ENCODE measurements at places on chromosomes 13 and 19.

DNA sequence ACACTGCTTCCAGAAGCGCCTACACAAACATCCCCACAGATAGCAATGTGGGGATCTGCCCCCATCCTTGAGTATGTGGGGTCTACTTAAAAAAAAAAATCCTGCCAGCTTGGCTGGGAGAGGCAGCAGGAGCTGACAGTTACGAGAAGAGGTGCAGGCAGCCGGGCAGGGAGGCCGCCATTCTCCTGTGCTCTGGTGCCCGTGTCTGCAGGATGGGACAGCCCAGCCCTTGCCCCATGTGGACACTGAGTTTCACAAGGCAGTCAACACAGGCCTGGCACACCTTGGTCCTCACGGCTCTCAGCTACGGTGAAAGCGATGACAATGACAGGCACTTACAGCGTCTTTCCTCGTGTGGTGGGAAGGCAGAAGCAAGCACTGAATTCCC, 24.0 kb downstream of the MPND start:
- no peak for DNase-seq

GRCh38 chr13:36029166-36029565, 102.0 kb downstream of the DCLK1 start:
- no peak for DNase-seq

- DNase-seq = no peak
Measured at GRCh38 chr19:50482916-50483315, 6.3 kb upstream of the GARIN5A start.

- DNase-seq = no peak
Measured at GRCh38 chr19:17385878-17386611, 8.0 kb downstream of the CCDC194 start.

DNA sequence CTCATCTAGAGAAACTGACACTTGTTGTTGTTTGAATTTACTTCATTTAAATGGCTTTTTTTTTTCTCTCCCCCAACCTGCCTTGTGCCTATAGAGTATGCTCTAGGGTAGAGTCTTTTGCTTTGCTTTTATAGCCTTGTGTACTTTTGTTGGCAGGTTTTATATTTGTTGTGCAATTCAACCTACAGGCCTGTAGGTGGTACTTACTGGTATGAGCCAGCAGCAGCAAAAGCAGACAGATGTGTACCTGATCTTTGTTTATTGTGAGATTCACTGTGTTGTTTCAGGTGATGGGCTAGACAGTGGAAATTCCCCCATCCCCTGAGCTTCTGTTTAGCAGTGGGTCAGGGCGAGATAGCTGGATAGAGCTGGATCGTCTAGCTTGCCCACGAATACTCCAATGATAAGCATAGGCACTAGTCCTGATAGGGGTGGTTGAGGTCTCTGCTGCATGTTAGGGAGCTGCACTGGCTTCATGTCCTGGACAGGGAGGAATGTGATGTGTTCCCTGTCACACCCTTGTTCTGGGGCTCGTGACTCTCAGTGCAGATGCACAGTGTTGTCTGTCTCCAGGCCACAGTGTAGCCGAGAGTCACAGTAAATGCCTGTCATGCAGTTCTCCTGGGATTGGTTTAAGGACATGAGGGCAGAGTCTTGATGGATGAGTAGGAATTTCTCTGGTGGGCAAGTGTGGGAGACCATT, 21.3 kb downstream of the DNAJC3 start:
- DNase-seq = no peak

DNA sequence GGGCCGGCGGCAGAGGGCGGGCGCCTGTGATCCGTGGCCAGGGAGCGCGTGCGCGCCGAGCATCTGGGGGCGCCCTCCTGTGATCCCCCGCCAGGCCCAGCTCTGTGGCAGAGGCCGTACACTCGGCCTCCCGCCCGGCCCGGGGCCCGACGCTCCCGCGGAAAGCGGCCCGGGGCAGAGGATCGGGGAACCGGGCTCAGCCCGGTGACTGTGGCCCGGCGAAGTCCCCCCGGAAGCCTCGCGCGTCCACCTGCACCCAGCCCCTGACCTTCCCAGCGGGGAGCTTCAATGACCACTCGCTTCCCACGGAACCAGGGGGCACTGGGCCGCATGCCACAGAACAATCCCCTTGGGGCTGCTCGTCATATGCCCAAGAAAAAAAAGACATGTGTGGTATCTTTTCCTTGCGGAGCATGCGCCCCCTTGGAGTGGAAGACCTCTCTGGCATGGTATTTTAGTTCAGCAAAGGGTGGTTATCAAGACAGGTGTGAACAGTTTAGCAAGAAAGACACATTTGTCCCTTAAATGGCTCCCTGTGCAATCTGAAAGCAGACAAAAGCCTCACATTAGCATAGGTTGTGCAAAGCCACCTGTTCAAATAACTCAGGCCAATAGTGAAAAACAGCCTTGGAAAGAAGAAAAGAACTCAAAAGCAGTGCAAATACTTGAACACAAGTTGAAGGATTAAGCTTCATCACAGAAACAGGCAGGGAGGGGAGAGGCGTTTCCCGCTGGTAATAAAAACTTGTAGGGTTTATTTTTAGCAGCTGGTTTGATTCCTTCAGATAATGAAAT, 290.9 kb upstream of the SOX21 start:
- no peak for DNase-seq

GRCh38 chr13:111304041-111304544, 16.3 kb upstream of the TEX29 start:
- DNase-seq = no peak

DNA sequence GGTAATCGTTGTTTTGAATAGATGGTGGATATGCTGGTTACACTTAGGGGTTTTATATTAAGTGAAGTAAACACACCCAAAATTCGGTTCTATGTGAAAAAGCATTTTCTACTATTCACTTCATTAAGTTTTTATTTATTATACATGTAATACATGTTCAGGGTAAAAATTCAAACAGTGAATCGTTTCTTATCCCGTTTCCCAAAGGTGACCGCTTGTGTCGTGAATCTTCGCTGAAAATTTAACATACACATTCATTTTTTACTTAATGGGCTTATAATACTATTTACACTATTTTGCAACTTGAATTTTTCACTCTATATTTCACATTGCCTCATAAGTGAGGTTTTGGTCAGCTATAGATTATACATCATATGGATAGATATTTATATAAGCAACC, 24.5 kb downstream of the IPO5 start:
- no peak for DNase-seq

GRCh38 chr13:48891586-48891985, 84.1 kb upstream of the FNDC3A start:
- DNase-seq = no peak

DNA sequence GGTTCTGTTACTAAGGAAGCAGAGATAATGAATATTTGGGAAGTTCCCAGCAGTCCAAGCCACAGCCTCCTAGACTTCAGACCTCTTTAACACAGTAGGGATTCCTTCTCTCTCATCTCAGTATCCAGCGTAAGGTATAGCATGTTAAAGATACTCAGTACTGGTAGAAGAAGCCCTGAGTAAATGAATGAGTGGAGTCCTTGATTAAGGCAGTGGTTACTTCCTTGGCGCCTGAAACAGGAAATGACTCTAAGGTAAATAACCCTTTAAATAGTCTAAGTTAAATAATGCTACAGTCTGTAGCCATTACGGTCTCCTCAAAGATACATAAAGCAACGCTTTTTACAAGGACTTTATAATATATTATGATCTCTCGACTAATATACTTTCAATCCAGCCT, 650.8 kb upstream of the MIR17HG start:
- no peak for DNase-seq

GRCh38 chr19:1122972-1123363, 19.2 kb downstream of the GPX4 start:
- DNase-seq = no peak

DNA sequence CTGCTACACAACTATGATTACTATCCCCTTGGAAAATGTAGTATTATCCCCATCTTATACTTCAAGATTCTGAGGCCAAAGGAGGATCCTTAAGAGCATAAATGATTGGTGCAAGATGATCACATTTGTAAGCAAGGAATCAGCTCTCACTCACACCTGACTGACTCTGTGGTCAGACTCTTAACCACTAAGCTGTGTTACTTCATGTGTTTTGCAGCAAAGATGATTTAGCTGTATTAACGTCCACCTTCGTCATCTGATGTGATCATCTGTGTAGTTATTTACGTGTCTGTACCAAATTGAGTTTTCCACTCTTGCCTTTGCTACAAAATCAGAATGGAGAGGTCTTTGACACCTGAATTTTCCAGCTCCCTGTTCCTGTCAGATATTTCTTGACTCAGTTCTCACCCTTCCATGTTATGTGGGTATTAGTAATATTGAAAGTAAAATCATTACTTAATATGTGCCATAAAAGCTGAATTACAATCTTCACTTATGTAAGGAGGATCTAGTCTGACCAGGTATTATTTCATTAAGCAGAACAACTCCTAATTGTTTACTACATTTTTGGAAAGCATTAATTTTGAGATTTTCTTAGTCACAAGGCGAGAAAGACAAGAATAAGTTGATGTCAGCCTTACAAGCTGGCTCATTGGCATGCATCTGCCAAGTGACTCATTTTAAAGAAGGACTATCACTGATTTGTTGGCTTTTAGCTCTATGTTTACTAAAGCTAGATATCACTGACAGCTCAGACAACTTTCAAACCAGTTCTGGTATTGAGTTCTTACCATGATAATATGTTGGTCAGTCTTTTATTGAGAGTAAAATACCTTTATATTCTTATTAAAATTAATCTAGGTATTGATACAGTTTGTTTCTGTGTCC, 1279.8 kb upstream of the PCDH9 start:
- no peak for DNase-seq

DNA sequence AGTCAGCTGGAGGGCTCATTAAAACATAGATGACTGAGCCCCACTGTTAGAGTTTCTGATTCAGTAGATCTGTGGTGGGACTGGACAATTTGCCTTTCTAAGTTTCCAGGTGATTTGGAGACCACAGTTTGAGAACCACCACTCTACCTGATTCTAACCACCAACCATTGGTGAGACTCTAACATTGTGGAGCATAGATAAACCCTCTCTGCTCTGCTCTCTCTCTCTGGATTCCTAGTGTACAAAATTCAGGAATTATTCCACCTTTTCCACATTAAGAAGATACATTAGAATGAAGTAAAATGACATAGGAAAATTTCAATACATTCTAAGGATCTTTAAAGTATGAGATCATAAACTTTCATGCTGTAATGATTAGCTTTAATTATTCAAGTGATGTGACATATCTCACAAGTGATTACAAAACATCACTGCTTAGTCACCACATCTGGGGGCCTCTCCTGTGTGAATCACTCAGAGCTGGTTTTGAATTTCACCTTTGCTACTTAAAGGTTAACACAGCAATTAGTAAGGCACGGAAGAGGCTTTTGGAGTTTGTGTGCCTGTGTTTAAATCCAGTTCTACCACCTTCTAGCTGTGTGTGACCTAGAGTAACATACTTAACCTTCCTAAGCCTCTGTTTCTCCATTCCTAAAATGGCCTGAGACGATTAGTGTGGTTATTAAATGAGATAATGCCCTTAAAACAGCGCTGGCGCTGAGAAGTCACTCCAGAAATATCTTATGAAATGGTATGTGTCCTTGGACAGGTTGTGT, 78.5 kb upstream of the NBEA start:
- peak; percentile 85 for DNase-seq

GRCh38 chr13:41326661-41327060, 15.6 kb downstream of the NAA16 start:
- DNase-seq = no peak

DNA sequence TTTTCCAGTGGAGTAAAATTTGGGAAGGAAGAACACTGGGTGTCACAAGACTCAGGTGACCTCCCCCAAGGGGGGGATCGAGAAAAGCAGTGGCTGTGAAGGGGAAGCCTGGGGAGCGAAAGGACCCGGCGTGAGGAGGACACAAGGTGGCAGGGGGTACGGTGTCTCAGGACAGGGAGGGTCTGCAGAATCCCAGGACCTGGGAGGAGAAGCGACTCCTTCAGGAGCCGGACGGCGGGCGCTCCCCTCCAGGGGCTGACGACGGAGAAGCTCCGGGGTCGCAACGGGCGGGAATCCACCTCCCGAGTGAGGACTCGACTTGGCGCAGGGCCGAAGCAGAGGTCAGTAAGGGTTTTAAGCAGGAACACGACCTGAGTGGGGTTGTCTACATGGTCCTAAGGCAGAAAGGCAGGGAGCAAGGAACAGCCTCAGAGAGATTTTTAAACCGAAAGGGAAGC, 529 bp downstream of the ZNF836 start:
- no peak for DNase-seq

- no peak for DNase-seq
Measured at GRCh38 chr19:3098141-3098514, 4.0 kb downstream of the GNA11 start.

DNA sequence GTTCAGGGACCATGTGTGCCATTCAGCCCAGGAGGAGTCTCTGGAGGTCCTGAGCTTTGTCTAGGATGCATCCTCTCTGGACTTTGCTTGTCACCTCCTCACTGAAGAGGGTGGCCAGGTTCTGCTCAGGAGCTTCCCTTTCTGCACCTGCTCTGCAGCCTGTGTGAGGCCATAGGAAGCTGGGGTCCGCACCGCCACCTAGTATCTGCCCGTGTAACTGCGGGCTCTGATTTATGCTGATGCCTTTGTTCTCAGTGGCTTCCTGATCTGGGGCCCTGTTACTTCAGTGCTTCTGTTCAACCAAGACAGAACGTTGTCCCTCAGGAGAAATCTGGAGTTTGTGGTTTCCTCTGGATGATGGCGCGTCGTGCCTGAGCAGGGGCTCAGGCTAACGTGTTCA, 15.5 kb downstream of the ZNF610 start:
- DNase-seq = no peak

DNA sequence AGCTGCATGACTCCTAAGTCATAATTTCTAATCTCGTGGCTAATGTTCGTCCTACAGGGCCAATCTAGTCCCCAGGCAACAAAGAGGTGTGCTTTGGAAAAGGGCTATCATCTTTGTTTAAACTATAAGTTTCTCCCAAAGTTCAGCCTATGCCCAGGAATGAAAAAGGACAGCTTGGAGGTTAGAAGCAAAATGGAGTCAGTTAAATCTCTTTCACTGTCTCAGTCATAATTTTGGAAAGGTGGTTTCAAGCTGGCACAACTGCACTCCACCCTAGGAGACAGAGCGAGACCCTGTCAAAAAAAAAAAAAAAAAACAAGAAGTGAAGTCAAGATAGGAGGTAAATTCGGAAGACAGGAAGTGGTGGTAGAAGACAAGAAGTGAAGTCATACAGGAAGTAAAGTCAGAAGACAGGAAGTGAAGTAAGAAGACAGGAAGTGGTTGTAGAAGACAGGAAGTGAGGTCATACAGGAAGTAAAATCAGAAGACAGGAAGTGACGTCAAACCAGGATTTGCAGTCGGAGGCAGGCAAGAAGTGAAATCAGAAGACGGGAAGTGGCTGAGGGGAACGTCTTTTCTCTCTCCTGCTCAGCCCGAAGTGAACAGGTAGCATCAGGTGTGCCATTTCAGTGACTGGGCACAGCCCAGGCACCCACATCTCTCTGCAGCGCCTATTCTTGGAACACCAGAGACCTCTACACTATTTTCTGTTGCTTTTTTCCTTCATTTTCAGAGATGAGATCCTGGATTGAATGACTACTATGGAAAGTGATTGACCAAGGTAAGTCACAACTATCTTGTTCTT, 32.2 kb downstream of the GP6 start:
- no peak for DNase-seq

GRCh38 chr13:94515374-94515773, 35.9 kb upstream of the DCT start:
- no peak for DNase-seq

- DNase-seq = no peak
Measured at GRCh38 chr19:32191921-32192320, 153.5 kb upstream of the ZNF507 start.

GRCh38 chr13:112069061-112069844, 2.3 kb downstream of the SOX1 start:
- no peak for DNase-seq

- DNase-seq = no peak
Measured at GRCh38 chr13:75264611-75265010, 217.4 kb downstream of the TBC1D4 start.

Data from BJ (cell line).